ENCODE measurements at places on chromosomes 16 and 17.

DNA sequence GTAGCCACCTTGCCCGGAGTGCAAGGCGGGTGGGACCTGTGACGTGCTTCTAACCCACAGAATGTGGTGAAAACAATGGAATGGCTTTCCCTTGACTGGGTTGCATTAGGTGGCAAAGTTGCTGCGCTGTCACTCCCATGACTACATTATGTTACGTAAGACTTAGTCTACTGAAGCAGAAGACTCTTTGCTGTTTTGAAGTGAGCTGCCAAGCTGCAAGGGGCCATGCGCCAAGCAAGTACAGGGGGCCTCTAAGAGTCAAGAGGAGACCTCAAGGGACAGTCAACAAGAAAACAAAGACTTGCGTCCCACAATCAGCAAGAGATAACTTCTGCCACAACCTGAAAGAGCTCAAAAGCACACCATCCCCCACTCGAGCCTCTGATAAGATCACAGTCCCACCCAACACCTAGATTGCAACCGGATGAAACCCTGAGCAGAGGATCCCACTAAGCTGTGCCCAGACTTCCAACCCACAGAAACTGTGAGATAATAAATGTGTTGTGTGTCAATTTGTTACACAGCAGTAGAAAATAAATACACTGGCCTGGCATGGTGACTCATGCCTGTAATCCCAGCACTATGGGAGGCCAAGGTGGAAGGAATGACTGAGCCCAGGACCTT lies 16.5 kb downstream of the ANKRD11 start:
- DNase-seq: no peak

GRCh38 chr17:42362245-42362961 lies 25.8 kb downstream of the STAT3 start:
- DNase-seq: no peak

GRCh38 chr16:68242926-68243858 lies 2.0 kb upstream of the PLA2G15 start:
- DNase-seq: no peak

- DNase-seq: no peak
These were observed 21.6 kb downstream of the EMC8 start for GRCh38 chr16:85777583-85778310.

DNA sequence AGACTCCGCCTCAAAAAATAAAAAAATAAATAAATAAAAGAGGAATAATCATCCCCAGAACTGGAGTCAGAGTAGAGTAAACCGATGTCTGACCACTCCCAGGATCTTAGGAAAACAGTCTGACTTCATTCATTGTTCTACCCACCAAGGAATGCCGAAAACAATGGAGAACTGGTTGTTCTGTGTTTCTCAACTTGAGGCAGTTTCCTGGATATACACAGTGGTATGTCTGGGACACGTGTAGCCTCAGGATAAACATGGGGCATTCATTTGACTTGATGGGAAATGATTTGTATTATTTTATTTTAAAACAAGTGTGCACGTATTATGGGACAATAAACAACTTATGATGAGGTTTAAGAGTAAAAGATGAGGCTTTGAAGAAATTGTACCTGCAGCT lies 32.8 kb upstream of the PAFAH1B1 start:
- DNase-seq: no peak

DNA sequence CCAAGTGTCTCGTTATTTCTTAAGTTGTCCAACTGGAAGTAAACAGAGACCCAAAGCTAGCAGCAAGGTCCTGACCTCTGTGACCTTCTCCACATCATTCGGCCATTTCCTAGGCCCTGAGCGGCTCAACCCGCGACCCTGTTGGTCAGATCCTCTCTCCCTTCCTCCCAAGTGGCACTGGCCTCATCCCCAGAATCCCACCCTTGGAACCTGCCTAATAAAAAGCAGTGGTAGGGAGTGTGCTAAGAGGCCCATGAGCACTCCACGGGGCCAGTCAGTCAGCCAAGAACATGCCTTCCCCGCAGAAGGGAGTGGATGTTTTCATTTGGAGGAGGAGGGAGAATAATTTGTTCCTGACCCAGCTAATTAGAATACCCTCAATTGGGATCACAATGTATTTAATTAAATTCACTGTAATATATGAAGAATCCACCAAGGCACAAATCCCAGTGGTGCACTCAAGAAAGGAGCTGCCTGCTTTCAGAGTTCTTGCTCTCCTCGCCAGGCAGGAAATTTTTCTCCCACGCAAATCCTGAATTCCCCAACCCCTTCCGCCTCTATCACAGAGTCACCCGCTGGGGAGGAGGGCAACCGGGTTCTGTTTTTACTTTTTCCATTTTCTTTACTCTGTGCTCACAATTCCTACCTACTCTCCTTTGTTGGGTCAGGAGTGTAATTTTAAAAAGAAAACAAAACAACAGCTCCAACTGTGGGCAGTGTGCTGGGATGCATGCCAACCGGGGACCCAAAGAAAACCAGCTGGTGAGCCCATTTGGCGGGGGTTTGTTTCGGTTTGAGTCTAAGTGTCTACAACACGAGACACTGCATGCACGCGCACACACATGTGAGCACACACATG lies 153.4 kb downstream of the ZFHX3 start:
- no peak for DNase-seq

GRCh38 chr16:70745536-70746025 lies 55.4 kb downstream of the VAC14 start:
- no peak for DNase-seq

- no peak for DNase-seq
These were observed 18.8 kb downstream of the UTP18 start for GRCh38 chr17:51279183-51279582.

GRCh38 chr17:72115781-72116525 lies 4.9 kb upstream of the SOX9 start:
- no peak for DNase-seq

GRCh38 chr16:58415003-58415402 lies 22.7 kb downstream of the GINS3 start:
- DNase-seq: no peak

DNA sequence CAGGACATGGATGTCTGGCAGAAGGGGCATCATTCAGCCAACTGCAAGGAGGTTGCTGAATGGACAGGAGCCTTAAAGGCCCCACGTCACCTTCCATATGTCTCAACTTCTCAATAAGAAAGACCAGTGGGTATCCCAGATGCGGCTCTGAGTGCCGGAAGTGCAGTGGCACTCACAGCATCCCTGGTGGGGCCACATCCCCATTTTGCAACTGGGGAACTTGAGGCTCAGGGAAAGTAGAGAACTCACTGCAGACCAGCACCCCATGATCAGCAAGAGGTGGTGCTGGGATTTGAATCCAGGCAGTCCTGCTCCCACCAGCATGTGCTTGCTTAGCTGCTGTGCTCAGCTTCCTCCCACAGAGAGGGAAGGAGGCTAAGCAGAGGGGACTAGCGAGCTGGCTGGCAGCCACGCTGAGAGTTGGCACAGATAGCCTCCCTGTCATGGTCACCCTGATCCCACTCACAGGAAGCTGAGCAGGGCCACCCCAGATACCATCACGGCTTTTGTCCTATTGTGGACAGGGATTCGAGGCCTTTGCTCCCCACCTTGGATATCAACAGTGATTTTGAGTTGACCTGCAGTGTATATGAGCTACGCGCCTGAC lies 294.2 kb upstream of the FOXF1 start:
- no peak for DNase-seq

- DNase-seq: no peak
These were observed 6.0 kb upstream of the TBX21 start for GRCh38 chr17:47726796-47727703.

- DNase-seq: no peak
These were observed 10.5 kb upstream of the TIMP2 start for GRCh38 chr17:78935419-78936323.

GRCh38 chr17:36590082-36590481 lies 1.6 kb upstream of the DHRS11 start:
- DNase-seq: no peak

DNA sequence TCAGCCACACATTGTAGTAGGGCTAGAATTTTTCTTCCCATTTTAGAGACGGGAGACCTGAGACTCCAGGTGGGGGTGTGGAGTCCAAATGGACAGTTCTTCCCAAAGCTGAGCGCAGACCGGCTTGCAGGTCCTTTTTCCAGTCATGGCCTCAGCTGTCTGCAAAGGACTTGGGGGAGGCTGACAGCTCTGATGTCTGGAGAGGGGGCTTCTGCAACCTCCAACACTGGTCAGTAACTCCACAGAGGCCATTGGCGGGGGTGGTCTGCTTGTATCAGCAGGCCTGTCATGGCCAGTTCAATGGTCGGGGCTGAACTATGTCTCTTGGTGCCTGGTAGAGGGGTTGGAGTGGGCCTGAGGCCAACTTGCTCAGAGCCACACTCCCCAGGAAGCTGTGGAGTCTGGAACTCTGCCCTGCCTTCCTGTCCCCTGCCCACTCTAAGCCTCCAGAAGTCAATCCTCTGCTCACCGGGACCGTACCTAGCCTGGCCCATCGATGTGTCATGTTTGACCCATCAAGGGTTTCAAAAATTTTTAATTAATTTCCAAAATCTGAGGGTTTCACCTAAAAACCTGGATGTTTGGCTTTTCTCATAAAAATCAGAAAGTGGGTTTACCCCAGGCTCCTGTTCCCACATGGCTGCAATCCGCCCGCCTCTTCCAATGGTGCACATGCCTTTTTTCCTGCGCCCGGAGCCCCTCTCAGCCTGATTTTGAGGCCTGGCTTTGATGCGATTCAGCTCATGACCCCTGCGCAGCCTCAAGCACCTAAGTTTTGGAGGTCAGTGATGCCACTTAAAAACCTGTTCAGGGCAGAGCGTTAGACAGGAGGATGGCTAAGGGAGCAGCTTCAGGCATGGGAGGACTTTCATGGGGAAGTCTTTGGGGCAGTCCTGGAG lies 39.9 kb downstream of the SNX20 start:
- DNase-seq: no peak

DNA sequence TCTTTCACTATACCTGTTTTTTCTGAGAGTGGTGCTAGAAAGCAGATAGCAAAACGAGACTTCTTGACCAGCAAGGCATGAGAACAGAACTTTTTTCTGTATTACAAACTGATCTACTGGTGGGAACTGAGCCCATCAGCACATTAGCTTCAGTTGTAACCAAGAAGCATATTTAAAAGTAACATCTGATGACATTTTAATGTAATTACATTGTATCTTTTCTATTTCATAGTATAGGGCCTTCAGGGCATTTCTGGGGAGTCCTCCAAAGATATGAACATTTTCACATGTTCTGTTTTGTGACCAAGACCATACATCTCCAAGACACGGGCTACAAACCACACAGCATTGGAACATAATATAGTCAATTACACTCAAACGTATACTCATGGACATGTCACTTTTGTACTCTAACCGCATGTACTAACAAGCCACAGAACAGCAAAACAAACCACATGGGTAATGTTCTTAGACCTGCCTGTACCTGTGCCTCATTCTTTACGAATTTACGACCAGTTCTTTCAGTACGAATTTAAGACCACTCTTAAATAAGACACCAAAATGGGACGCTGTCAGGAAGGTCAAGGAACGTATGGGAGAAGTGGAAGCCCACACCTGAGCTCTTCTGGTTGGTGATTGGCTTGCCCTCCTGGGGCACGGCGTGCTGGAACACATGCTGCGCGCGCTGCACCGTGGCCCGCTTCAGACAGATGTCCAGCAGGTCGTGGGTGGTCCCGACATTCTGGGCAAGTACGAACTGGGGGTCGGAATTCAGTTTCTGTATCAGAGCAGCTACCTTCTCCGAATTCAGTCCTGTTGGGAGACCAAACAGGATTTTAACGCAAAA lies 825 bp downstream of the BLMH start:
- no peak for DNase-seq

- DNase-seq: no peak
These were observed 42.0 kb upstream of the XYLT1 start for GRCh38 chr16:17512636-17513220.

- DNase-seq: no peak
These were observed at the start of gene GPRC5C for GRCh38 chr17:74431568-74432423. Gene GPRC5C, plus strand, starts transcription at chr17:74432088. Its CDS starts 7,689 bp downstream, at chr17:74439777.

DNA sequence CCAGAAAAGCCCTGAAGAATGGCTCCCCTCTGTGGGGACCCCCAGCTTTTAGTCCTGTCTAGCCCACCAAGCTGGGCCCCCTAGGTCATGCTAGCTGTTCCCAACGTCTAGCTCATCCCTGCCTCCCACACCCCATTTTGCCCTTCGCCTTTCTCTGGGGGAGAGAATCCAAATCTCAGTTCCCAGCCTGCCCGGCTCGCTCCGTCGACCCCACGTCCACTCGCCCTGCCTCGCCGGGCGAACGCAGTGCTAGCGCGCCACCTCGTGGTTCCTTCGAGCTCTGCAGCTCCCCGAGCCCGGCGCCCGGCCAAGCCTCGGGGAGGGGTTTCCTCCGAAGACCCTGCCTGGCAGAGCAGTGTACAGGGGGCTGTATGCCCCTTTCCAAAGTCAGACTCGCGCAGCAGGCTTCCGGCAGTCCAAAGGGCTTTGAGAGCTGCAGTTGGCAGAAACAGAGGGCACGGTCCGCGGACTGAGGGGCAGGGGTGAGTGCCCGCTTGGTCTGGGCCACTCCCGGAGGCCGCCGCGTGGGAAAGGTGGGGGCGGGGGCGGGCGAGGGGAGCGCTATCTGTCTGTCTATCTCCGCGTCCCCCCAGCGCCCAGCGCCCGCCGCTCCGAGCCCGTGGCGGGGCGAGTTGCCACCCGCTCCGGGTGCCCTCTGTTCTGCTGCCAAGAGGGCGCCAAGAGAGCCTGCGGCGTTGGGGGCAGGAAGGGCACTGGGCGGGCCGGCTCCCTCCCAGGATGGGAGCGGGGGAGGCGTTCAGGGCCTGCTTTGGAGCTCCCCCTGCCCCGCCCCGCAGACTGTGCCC lies 1.7 kb upstream of the DLX3 start:
- no peak for DNase-seq

- no peak for DNase-seq
These were observed 195.9 kb upstream of the CHMP6 start for GRCh38 chr17:80795754-80796153.

- no peak for DNase-seq
These were observed 10.9 kb downstream of the NHERF1 start for GRCh38 chr17:74759243-74759801.

- DNase-seq: no peak
These were observed 94.0 kb upstream of the METRNL start for GRCh38 chr17:82985428-82985805.

GRCh38 chr17:30517786-30518185 lies 40.6 kb downstream of the GOSR1 start:
- no peak for DNase-seq

DNA sequence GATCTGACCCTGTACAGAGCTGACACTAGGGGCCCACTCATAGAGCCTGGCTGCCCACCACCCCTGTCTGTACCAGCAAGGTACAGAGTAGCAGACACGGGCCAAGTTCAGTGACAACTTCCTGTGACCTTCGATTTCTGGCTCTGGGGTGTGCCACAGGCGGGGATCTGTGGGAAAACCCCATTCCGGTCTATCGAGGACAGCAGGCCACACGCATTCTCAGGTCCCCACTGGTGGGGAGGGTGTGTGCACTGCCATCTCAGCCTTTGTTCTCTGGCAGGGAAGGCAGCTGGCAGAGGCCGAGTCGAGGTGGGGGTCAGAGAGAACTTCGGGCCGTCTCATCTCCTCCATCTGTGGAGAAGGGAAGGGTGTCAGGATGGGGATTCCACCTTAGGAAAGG lies 10.0 kb downstream of the NLE1 start:
- no peak for DNase-seq

GRCh38 chr16:52034830-52035229 lies 512.1 kb downstream of the TOX3 start:
- DNase-seq: no peak

All from NCI-H1417 treated with DMSO at 0.1 percent for 48 hours (cell line).